ENCODE measurements at places on chromosomes 5 and 9.

DNA sequence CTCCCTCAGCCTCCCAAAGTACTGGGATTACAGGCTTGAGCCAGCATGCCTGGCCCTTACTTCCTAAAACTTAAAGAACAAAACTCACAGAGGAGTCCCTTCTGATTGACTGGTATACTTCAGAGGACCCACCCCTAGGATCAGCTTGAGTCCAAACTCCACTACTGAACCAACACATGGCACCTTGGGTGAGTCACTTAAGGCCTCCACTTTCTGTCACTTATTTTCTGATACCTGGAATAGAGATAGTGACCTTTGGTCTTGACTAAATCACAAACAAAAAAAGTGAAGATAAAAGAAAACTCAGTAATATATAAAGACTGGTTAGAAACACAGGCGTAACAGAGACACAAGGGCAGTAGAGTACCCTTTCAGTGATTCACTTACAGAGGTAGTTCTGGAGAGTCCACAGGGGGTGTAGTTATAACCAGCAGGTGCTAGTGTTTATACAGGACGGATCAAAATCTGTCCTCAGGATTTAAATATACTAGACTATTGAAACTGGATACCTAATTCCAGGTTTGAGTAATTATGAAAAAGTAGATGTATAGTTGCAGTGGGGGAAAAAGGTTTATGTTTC is 274.3 kb upstream of the ANKRD55 start:
- no peak for DNase-seq

- no peak for DNase-seq
Observed at GRCh38 chr5:91175708-91176107, 207.4 kb downstream of the ARRDC3 start.

DNA sequence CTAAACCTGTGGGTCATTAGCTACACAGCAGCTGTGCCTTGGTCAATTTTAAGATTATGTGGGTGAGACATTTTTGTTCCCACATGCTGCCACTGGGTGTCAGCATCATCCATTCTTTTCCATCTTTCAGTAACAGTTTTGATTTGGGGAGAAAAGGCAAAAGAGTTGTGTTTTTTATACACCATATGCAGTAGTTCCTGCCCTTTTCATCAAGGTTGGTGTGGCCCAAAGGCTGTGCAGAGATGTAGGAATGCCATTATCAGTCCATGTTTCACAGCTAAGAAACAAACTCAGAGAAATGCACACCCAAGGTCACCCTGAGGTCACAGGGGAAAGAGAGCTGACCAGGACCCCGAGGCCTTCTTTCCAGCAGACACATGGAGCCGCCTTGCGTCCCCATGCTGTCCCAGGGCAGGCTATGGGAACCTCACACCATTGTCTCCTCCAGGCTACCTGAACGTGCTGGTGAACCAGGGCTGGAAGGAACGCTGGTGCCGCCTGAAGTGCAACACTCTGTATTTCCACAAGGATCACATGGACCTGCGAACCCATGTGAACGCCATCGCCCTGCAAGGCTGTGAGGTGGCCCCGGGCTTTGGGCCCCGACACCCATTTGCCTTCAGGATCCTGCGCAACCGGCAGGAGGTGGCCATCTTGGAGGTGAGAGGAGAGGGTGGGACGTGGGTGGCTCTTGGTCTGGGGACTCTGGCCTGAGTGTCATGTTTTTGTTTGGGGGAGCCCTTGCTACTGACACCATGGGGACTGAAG is 27.8 kb upstream of the GRPEL2 start:
- DNase-seq = no peak

DNA sequence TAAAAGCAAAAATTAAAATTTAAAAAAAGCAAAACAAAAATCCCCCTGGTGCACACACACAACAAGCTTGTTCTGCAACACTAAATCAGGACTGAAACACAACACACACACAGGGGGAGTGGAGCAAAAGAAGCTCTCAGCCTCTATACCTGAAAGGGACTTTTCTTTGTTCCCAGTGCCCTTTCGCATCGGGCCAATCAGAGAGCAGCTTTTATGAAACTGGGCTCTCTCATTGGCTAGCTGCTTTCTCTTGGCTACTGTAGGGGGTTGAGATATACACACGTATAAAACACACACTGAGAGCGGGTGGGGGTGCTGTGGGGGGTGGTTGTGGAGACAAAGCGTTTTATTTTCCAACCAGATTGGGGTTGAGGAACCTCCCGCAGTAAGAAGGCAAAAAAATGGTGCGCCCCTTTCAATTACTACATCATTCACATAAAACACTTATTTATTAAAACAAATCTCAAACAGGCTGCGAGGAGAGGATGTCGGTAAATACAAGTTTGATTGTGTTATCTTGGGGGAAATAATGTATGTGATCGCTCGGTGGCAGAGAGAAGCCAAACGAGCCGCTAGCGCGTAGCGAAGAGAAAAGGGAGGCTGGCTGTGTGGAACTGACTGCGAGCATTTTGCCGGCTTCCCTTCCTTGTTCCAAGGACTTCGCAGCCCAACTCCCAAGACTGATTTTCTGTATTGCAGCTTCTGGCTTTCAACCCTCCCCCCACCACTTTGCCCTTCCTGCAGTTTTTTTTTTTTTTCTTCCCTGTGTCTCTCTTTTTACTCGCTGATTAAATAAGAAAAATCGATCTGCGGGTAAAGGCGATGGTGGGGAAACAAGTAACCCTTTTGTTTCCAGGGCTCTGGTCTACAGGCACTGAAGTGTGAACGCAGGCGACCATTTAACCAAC is 2.5 kb upstream of the ZNF608 start:
- no peak for DNase-seq

GRCh38 chr5:3594510-3595005 is 1.1 kb upstream of the IRX1 start:
- no peak for DNase-seq

- DNase-seq = no peak
Observed at GRCh38 chr5:81297531-81297930, 3.9 kb upstream of the ZCCHC9 start.

DNA sequence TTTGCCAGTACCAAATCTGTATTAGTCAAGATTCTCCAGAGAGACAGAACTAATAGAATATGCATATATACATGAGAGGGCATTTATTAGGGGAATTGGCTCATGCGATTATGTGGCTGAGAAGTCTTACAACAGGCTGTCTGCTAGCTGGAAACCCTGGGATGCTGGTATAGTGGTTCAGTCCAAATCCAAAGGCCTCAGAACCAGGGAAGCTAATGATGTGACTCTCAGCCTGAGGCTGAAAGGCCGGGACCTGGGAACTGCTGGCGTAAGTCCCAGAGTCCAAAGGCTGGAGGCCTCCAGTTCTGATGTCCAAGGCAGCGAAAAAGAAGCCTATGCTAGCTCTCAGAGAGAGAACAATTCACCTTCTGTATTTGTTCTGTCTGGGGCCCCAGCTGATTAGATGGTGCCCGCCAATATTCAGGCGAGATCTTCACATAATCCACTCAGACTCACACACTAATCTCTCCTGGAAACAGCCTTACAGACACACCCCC is 84.1 kb downstream of the KIAA1958 start:
- DNase-seq = no peak

DNA sequence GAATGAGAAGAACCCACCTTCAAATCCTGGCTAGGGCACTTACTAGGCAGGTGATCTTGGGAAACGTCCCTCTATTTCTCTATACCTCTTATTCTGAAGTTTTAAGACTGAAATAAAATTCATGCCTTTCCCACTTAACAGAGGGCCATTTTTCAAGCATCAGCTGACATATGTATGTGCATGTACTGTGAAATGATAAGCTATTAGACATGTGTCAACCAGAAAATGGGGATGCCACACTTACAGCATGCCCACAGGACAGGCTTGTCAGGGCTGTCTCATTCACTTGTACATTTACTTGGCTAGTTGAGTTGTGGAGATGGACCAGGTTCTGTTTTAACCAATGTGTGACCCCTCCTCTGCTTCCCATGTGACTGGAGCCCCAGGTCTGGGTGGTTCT is 78.5 kb downstream of the C9orf152 start:
- no peak for DNase-seq

DNA sequence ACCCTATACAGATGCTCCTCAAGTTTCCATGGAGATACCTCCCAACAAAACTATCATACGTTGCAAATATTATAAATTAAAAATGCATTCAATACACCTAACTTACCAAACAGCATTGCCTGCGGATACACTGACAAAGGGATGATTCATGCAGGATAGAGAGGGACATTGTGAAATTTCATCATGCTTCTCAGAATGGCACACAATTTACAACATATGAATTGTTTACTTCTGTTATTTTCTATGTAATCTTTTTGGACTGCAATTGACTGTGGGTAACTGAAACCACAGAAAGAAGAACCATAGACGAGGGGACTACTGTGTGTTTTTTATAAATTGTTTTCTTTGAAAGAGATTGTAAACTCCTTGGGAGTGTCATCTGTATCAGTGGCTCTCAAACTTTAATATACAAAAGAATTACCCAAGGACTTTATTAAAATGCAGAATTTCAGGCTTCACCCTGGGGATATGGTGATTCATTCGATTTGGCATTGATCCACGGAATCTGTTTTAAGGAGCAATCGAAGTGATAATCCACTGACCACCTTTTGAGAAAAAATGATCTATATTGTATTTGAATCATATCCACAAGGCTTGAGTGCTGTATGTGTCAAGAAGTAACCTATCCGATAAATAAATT is 146.4 kb downstream of the SGCD start:
- DNase-seq = no peak

- DNase-seq = no peak
Observed at GRCh38 chr9:78031444-78031892, at the start of gene GNAQ. TSS of gene GNAQ (minus strand) at chr9:78031811. CDS start at chr9:78031235, 576 bp downstream.

DNA sequence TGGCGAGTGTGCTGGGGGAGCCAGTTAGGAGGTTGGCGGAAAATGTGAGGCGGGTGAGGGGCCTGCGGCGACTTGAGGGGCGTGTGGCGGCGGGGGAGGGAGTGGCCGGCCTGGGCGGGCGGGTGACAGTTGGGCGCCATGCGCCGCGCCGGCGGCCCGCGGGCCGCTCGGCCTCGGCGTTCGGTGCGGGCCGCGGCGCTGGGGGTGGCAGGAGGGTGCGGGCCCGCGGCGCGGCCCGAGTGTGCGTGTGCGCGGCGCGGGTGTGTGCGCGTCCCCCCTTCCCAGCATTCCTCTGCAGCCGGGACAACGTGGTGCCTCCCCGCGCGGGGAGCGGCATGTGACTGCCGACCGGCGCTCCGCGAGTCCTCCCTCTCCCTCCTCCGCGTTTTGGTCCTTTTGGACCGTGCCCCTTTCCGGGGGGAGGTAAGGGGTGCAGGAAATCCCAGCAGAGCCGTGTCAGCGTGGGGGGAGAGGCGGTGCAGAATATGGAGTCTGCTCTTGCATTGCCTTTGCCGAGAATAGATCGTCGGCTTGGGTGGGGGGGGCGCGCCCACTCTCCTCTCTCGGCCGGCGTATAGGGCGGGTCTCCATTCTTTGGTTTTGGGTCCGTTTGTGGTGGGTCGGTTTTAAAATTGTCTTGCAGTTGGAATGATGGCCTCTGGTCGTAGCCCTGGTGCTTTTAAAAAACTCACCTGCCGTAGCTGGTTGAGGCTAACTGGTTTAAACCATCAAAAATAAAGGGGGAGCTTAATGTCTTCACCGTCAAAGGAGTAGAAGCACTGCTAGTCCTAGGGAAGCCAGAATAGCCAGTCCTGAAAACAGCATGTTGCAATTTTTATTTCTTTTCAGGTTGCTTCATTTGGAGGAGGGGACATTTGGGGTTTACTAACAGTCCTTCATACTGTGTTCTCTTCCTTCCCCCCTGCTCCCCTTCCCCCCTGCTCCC is 2.0 kb downstream of the LARP1 start:
- DNase-seq = peak; percentile 7

DNA sequence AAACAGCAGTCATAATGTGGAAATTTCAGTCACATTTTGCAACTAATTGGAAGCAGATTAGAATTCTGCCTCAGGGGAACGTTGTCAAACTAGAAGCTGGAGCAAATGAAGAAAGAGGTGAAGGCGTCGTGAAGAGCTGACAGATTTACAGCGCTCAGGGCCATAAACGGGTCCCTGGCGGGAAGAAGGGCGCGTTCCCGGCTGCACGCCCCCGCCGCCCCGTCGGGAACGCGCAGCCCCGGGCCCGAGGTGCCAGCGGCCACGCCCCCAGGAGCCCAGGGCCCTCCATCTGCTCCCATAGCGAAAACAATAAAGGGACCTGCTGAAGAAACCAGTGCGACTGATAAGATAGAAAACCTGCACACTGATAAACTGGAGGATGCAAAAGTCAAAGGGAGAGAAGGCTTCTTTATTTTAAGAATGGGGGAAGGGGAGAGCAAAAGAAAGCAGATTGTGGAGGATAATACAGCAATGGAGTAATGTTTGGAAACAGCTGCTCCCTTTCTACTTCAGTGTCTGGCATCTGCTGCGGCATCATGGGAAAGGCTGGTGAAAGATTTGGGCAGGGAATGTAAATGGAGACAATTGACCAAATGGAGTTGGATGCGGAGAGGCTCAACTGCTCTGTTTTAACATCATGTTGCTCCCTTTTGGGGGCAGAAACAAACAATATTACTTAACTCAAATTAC is 11.1 kb downstream of the ZNF608 start:
- no peak for DNase-seq

GRCh38 chr5:176665517-176665916 is 18.2 kb downstream of the TSPAN17 start:
- no peak for DNase-seq

DNA sequence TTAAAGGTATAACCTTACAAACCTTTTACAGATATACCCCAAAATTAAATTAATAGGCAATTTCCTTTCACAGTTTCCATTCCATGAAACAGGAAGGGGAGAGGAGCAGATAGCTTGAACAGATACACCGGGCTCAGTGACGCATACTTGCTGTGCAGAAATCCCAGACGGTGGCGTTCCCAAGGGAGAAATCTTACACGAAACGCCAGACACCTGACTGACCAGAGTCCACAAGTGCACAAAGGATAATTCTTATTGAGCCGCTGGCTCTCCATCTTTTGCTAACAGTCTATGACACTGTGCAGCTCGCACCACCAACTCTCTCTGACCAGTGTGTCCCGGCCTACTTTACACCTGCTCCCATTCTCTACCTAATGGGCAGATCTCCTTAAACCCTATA is 37.4 kb downstream of the PTCH1 start:
- DNase-seq = no peak

DNA sequence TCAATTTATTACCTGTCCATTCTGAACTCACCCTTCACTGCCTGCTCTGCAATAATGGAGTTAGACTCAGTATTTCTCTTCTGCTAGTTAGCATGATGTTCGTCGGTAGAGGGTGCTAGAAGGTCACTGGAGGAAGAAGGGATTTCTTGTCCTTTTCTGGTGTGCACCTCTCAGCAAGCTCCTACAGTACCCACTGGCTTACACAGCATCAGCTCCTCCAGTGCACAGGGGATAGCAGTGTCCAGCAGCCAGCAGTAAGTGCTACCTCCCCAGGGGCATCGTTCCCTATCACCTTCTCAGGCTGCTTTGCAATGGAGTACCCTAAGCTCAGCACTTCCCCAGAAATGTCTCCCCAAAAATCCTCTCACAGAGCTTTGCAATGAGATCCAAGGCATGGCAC is 45.9 kb upstream of the APC start:
- no peak for DNase-seq

All from stimulated activated CD8-positive, alpha-beta memory T cell treated with anti-CD3 and anti-CD28 coated beads, Interleukin-7, amount 100 ng/mL, for 1 hour (primary cell).